ENCODE measurements at places on chromosomes 6 and 20.

- DNase-seq: peak; percentile 5
These were observed 67.1 kb upstream of the ADGRF4 start for GRCh38 chr6:47631269-47631772.

DNA sequence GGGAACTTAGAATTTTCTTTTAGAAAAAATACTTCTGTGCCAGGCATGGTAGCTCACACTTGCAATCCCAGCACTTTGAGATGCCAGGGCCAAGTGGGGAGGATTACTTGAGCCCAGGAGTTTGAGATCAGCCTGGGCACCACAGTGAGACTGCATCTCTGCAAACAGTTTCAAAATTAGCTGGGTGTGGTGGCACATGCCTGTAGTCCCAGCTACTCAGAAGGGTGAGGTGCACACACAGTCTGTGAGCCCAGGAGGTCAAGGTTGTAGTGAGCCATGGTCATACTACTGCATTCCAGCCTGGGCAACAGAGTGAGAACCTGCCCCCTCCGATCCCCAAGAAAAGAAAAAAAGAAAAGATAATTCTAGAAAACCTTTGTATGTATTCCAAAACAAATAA, 346.0 kb upstream of the KCNQ5 start:
- DNase-seq: no peak

GRCh38 chr6:39419607-39420006, 97.1 kb upstream of the KCNK16 start:
- DNase-seq: no peak

DNA sequence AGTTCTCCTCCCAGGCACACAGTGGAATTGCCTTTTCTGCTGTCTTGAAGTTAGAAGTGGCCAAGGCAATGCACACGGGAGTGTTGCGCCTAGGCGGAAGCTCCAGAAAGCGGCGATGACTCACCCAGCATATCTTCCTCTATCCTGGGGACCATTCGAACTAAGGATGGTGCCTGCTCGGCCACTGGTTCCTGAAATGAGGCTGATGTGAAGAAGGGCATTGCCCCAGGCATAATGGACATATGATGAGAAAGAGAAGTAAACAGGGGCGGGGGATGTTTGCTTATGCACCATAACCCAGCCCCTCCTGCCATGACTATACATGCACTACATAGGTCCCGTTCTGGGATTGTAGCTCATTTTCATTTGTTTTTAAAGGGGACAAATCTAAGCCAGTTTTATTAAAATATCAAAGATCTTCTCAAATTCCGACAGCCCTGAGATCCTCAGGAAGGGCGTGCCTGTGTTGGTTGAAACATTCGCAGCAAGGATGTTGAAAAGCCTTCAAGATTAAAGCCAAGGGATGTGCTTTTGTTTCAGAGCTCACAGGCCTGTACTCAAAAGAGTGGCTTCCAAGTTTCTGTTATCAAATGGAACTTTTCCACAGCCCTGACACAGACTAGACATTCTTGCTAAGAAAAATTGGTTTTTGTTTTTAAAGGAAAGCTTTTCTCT, 218.5 kb downstream of the LY86 start:
- no peak for DNase-seq

GRCh38 chr20:12573442-12573841, 435.3 kb upstream of the SPTLC3 start:
- no peak for DNase-seq

DNA sequence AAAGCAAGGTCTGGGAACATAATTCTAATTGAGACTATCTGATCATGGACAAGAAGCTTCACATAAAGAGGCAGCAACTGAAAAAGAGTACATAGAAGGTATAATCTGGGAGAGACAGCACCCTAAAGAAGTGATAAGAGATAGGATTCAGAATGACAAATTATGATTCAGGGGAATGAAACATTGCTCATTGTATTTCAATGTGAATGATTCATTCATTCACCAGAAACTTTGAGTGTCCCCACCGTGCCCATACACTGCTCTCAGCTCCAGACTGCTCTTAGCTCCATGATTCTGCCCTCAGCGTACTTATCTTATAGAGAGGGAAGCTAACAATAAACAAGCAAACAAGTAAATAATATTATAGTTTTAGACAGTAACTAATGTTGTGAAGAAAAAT, 329.3 kb upstream of the IRAK1BP1 start:
- DNase-seq: no peak

Data from BJ (cell line).